ENCODE measurements at places on chromosomes 5 and 9. TPM values are rescaled to one million over a fixed set of nuclear protein-coding genes. Genes with fewer than 3 reads are reported as not detected.

- peaks cover 8% of the 10 kb centered on the region for H3K36me3 ChIP-seq
- H3K4me3 ChIP-seq: no peak overlapping the region
- no peaks in the 10 kb centered on the region for H3K27me3 ChIP-seq
- no peak overlapping the region for H3K27ac ChIP-seq
Observed at GRCh38 chr9:36382484-36382883, 17.6 kb downstream of the RNF38 start.

The TRIM41 gene
- total RNA-seq: 25.7 TPM

The FCN2 gene
- total RNA-seq: not detected

DNA sequence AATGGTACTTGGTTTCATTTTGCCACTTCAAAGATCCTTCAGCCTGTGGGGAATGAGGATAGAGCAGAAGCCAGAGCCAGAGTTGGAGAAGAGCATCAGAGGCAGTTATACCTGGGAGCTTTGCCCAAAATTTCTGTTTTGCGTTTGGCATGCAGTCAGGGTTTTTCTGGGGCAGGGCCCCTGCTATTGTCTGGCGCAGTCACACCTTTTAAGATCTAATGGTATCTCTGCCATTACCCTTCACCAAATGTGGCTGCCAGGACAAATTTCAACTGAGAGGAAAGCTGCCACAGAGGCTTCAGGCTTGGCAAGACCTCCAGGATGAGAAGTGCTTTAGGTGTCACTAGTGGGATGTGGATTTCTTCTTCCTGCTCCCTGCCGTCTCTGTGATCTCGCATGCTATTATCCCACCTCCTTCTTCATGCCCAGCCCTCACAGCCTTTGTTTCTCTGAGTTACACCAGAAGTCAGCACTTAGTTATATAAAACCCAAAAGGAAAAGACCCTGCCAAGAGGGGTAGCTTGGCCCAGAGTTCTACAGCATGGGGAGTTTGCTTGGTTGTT lies 357.0 kb downstream of the TLE4 start:
- H3K27ac ChIP-seq: no peak overlapping the region
- H3K36me3 ChIP-seq: no peaks in the 10 kb centered on the region
- no peak overlapping the region for H3K4me3 ChIP-seq
- H3K27me3 ChIP-seq: no peaks in the 10 kb centered on the region

- no peaks in the 10 kb centered on the region for H3K36me3 ChIP-seq
Observed at GRCh38 chr5:42811591-42812446, at the start of gene SELENOP. Gene SELENOP (minus strand): TSS chr5:42811892. CDS start chr5:42808353, 3,539 bp downstream.

GRCh38 chr5:82586661-82587310 lies 308.6 kb upstream of the RPS23 start:
- H3K27me3 ChIP-seq: no peaks in the 10 kb centered on the region
- no peak overlapping the region for H3K4me3 ChIP-seq
- H3K27ac ChIP-seq: no peak overlapping the region
- no peaks in the 10 kb centered on the region for H3K4me1 ChIP-seq
- H3K36me3 ChIP-seq: no peaks in the 10 kb centered on the region

- H3K4me1 ChIP-seq: no peaks in the 10 kb centered on the region
- DNase-seq: no peak
- no peaks in the 10 kb centered on the region for H3K36me3 ChIP-seq
- H3K4me3 ChIP-seq: no peak overlapping the region
- H3K27ac ChIP-seq: no peak overlapping the region
Observed at GRCh38 chr5:2335125-2335732, 416.2 kb downstream of the IRX2 start.

Data from tibial nerve (tissue), 4 donors.